ENCODE measurements at places on chromosomes 4 and X. TPM values are rescaled to one million over a fixed set of nuclear protein-coding genes. Genes with fewer than 3 reads are reported as not detected.

DNA sequence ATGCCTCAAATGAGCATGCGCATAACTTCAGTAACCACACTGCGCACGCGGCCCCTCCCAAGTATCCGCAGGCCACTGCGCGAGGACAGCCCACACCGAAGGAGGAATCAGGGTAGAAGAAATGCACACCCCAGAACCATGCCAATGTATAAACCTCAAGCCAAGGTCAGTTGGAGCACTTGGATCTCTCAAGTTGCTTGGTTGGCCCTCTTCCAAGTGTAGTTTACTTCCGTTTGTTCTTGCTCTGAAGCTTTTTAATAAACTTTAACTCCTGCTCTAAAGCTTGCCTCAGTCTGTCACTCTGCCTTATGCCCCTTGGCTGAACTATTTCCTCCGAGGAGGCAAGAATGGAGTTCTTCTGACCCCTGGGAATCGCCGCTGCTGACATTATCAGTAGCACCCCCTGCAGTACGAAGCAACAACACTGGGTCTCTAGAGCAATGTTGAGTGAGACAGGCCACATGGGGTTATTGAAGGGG lies 22.0 kb upstream of the SPINK2 start:
- DNase-seq = no peak

DNA sequence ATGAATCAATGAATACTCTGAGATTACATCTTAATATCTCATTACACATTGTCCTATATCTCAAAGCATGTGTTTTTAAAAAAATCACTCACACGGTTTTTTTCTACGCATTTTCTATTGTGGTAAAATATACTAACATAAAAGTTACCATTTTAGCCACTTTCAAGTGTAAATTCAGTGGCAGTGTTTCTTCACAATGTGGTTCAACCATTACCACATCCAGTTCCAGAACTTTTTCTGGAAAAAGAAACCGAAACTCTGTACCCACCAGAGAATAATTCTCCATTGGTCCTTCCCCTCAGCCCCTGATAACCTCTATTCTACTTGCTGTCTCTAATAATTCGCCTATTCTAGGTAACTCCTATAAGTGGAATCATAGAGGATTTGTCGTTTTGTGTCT lies 35.3 kb upstream of the ACSL1 start:
- no peak for DNase-seq

DNA sequence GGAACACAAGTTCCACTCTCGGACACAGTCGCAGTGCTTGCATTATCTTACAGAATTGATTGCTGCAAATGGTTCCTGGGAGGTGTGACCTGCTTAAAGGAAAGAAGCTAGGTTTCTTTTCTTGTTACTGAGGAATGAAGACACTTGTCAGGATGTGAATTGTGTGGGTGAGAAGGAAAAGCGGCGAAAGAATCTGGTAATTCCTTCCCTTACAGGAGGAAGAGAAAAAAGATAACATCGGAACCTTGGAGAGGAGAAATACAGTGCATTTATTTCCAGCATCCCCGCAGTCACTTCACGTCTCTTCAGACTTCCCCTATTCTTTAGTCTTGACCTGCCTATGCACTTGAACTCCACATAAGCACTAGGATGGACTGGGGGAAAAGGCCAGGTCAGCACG lies 389 bp upstream of the CCSER1 start:
- DNase-seq = no peak

DNA sequence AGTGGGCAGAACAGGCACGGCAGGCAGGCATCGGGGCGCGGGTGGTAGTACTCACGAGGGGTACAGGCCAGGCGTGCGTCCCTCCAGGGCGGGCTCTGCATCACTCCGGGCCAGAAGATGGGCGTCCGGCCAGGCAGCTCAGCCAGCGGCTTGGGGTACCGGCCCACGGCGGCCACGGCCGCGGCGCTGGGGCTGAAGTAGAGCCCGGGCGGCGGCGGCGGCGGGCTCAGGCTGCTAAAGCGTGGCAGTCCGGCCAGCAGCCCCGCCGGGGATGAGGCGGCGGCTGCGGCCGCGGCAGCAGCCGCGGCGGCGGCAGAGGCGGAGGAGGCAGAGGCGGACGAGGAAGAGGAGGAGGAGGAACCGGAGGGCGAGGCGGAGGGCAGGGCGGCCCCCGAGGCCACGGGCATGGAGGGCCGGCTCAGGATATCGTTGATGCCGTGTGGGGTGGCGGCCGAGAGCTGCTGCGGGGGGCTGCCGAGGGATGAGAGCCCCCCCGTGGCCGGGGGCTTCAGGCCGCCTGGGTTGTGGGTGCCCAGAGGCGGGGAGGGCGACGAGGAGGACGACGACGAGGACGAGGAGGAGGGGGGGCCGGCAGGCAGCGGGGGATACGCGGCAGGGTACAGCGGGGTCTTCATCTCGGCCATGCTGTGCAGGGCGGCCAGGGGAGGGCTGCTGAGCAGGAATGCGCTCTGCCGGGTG lies 1.4 kb downstream of the NKX6-1 start:
- no peak for DNase-seq

DNA sequence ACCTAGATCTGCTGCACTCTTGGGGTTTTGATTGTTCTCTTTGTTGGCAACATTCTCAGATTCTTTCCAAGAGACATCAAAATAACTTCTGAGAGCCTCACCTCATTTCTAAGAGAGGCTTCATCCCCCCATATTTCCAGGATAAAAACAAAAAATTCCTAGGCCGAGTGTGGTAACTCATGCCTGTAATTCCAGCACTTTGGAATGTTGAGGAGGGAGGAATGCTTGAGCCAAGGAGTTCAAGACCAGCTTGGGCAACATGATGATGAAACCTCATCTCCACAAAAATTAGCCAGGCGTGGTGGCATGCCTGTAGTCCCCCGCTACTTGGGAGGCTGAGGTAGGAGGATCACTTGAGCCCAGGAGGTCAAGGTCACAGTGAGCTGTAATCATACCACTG lies 477.0 kb downstream of the INPP4B start:
- DNase-seq = no peak

DNA sequence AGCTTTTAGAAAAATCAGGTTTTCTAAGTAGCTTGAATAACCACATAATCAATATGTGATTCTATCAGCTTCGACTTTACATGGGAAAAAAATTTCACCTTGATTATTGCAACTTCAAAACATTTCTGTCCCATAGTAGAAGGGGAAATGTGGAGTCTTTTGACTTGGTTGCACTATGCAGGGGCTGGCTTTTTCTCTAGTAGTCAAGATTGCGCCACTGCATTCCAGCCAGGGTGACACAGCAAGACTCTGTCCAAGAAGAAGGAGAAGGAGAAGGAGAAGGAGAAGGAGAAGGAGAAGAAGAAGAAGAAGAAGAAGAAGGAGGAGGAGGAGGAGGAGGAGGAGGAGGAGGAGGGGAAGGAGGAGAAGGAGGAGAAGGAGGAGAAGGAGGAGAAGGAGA lies 84.9 kb downstream of the MAML3 start:
- DNase-seq = no peak

DNA sequence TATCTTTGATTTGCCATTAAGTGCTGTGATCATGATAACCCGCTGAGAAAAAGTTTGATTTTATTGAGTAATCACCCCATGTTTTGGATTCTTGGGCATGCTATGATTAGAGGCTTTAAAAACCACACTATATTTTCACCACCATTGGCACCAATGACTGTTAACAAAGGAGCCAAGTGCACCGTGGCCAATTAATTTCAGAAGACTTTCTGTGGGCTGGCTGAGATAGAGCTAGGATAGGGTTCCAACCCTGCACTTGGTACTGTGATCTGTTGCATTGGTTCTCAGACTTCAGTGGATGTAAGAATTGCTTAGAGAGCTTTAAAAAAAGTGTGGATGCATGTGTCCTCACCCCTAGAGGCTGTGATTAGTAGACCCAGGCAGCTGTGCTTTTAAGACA lies 32.4 kb downstream of the OCRL start:
- no peak for DNase-seq

DNA sequence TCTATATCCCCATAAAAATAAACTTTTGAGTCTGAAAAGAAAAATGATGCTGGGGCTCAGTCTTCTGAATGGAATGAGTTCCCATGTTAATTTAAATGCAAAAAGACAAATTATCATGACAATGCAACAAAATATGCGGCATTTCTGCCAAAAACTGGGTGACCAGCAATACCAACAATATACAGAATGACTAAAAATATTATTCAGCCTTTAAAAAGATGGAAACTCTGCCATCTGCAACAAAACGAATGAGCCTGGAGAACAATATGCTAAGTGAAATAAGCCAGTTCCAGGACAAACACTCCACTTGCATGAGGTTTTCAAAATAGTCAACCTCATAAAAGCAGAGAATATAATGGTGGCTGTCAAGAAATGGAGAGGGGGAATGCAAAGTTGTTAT lies 558.5 kb downstream of the IL15 start:
- no peak for DNase-seq

DNA sequence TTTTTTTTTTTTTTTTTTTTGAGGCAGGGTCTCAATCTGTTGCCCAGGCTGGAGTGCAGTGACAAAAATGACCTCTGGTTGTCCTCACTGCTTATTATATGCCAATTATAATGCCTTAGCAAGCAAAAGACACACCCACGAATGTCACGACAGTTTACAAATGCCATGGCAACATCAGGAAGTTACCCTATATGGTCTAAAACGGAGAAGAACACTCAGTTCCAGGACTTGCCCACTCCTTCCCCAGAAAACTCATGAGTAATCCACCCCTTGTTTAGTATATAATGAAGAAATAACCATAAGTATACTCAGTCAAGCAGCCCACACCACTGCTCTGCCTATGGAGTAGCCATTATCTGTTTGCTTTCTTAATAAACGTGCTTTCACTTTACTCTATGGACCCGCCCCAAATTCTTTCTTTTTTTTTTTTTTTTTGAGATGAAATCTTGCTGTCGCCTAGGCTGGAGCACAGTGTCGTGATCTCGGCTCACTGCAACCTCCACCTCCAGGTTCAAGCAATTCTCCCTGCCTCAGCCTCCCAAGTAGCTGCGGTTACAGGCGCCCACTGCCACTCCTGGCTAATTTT lies 106.2 kb downstream of the SMIM20 start:
- no peak for DNase-seq

DNA sequence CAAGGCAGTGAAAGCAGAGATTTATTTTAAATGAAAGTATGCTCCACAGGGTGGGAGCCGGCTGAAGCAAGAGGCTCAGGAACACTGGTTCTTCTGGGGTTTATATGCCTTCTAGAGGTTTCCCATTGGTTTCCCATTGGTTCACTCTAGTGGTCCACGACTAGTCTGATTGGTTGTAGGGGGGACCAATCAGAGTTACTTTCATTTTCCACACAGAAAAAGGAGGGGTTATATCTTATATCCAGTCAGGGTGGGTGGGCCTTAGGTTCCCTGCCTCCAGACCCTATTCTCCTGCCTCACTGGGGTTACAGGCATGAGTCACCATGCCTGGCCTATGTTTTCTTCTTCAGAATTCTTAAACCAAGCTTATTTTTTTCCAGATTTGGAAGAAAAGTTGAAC lies 101.6 kb downstream of the KLHL8 start:
- no peak for DNase-seq

- no peak for DNase-seq
Measured at GRCh38 chr4:9936129-9936644, 85.1 kb downstream of the SLC2A9 start.

- no peak for DNase-seq
Measured at GRCh38 chr4:87025614-87026041, 90.8 kb downstream of the AFF1 start.

DNA sequence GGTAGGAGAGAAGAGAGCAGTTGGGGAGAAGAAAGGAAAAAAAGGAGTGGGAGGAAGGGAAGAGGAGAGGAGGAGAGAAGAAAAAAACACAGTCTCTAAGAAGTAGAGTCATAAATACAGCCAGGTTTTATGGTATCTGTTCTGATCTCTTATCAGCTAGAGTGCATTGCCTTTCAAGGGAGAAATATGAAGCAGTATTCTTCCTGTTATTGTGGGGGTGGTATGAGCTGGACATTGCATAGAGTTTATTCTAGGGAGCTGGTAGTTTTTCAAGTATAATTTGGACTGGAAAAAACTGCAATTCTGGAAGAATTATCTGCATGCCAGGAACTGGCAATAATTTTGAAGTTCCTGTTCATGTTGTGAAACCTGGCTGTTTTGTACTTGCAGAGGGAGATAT lies 54.9 kb upstream of the TAB3 start:
- DNase-seq = no peak

- peak; percentile 76 for DNase-seq
Measured at GRCh38 chr4:157978680-157979361, 194.0 kb downstream of the GASK1B start.

- DNase-seq = no peak
Measured at GRCh38 chrX:124335598-124335997, 3.1 kb downstream of the TEX13D start.

DNA sequence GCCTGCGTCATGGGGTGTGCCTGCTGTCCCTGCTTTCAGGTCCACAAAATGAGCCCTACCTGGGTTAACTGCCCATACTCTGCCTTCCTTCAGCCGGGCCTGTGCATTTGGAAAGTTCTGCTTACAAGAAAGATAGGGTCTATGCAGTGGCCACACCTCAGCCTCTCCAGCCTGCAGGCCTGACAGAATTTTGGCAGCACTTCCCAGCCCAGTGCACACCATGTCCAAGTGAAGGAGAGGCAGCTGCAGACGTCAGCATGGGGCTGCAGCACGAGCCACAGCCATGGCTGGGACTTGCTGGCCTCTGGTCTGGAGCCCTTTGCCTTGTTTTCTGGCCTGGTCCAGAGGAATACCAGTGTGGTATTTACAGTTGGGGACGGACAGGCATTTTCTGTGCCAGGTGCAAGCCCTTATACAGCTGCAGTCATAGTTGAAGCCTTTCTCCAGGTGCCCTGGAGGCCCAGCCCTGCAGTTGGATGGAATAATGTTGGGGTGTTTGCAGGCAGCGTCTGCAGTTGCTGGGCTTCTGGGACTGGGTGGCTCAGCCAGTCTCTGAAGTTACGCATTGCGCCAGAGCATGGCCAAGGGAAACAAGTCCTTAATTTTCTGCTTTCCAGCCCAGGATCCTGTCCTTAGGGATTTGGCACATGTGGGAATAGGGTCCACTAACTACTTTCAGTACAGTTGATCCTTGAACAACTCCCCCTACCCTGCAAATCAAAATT lies 26.2 kb downstream of the JADE1 start:
- peak; percentile 80 for DNase-seq

GRCh38 chr4:1866189-1866661 lies 5.0 kb upstream of the NSD2 start:
- DNase-seq = no peak

GRCh38 chr4:76233083-76233482 lies 18.4 kb upstream of the FAM47E start:
- DNase-seq = no peak

GRCh38 chrX:154396973-154397887 lies 947 bp upstream of the RPL10 start:
- DNase-seq = peak; percentile 78

TMEM150C gene
- total RNA-seq = 1.5 TPM

GPRIN3 gene
- 0.10 TPM for total RNA-seq

DGAT2L6 gene
- total RNA-seq = not detected

L1CAM gene
- 24.6 TPM for total RNA-seq

TMSB15C gene
- 3.4 TPM for total RNA-seq

SFRP2 gene
- not detected for total RNA-seq

TBC1D8B gene
- 5.6 TPM for total RNA-seq

FGF16 gene
- not detected for total RNA-seq

PAGE2 gene
- total RNA-seq = not detected

ZAR1 gene
- total RNA-seq = not detected

CT45A1 gene
- not detected for total RNA-seq

FGA gene
- total RNA-seq = not detected

Data from myocyte (in vitro differentiated cells).